Epithelial cell of alveolus of lung (primary cell): ENCODE measurements at places on chromosomes 2 and 18. TPM values are rescaled to one million over a fixed set of nuclear protein-coding genes. Genes with fewer than 3 reads are reported as not detected.

Gene PLGLB1
- total RNA-seq: 0.13 and 1.2 TPM in 2 replicates

Gene MRPS5
- total RNA-seq: 36.6 and 50.4 TPM in 2 replicates

Gene SERPINB12
- total RNA-seq: not detected in 2 replicates

Gene TBR1
- total RNA-seq: under 0.01 and 0.32 TPM in 2 replicates

Gene ALPP
- not detected in 2 replicates for total RNA-seq

Gene HRH4
- total RNA-seq: not detected in 2 replicates

Gene SP140L
- 4.0 and 33.5 TPM in 2 replicates for total RNA-seq

Gene CFAP221
- not detected in 2 replicates for total RNA-seq

Gene NMUR1
- total RNA-seq: 0.24 TPM in 1 of 2 replicates, not detected in the other

Gene LTBP1
- total RNA-seq: 334 and 453 TPM in 2 replicates

Gene RAB6C
- under 0.01 TPM in 1 of 2 replicates, not detected in the other for total RNA-seq

Gene ERBB4
- under 0.01 TPM in 1 of 2 replicates, not detected in the other for total RNA-seq

Gene ICOS
- total RNA-seq: not detected in 2 replicates
